ELR (cell line): ENCODE measurements at places on chromosomes 2 and 18.
A peak's percentile ranks its signal among the peaks of the same experiment; 100 is the strongest.

- DNase-seq, result peak; percentile 89
These were observed 13.2 kb upstream of the SEH1L start for GRCh38 chr18:12934454-12935071.

GRCh38 chr2:28393114-28393836 lies 617 bp downstream of the FOSL2 start:
- DNase-seq, result peak; percentile 70

GRCh38 chr2:10424051-10424450 lies 24.1 kb downstream of the ODC1 start:
- peak; percentile 71 for DNase-seq

DNA sequence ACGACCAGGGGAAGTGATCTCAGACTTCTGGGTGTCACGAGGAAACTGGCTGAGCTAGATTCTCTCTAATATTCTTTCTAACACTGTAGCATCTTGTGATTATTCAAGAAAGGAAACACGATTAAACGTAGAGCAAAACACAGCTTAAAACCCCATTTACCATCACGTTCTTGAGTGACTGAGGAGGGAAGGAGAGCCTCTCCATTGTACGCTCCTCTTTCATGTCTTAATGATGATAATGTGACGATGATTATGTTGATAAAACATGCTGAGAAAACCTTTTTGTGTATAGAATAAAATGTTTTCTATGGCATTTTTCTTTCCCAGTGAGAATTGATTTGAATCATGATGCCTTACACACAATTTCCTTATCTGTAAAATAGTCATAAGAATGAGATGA lies 705.6 kb upstream of the ID2 start:
- no peak for DNase-seq

- DNase-seq, result peak; percentile 63
These were observed 807 bp upstream of the CREB1 start for GRCh38 chr2:207528980-207529329.

GRCh38 chr2:113200236-113200635 lies 26.5 kb downstream of the PSD4 start:
- peak; percentile 22 for DNase-seq
